ENCODE measurements at places on chromosomes 4 and X. TPM values are rescaled to one million over a fixed set of nuclear protein-coding genes. Genes with fewer than 3 reads are reported as not detected.

Gene HSFX2
- polyA plus RNA-seq: 1.3 TPM

Gene SPP1
- 42.9 TPM for polyA plus RNA-seq

Gene CLNK
- polyA plus RNA-seq: 0.01 TPM

Gene DGAT2L6
- not detected for polyA plus RNA-seq

Gene CENPVL2
- not detected for polyA plus RNA-seq

Gene F8A2
- not detected for polyA plus RNA-seq

Gene DLG3
- polyA plus RNA-seq: 6.1 TPM

Gene FMR1
- polyA plus RNA-seq: 19.1 TPM

Gene PLRG1
- 25.4 TPM for polyA plus RNA-seq

Gene CT47B1
- polyA plus RNA-seq: not detected

Gene FRMD7
- polyA plus RNA-seq: not detected

Gene HTR2C
- polyA plus RNA-seq: not detected

Gene MAMLD1
- polyA plus RNA-seq: 1.4 TPM

Gene TTC29
- not detected for polyA plus RNA-seq

Gene ALAS2
- polyA plus RNA-seq: not detected

Gene RAB40A
- not detected for polyA plus RNA-seq

Gene UGT2B11
- polyA plus RNA-seq: not detected

Gene PAGE2
- not detected for polyA plus RNA-seq

Gene KLHL4
- polyA plus RNA-seq: 1.5 TPM

Gene TMSB15A
- 0.12 TPM for polyA plus RNA-seq

Gene TMEM255A
- polyA plus RNA-seq: 0.04 TPM

Gene FRMPD3
- 0.04 TPM for polyA plus RNA-seq

Gene MAGEB17
- 0.14 TPM for polyA plus RNA-seq

Gene BANK1
- 0.25 TPM for polyA plus RNA-seq

Gene STK32B
- 0.08 TPM for polyA plus RNA-seq

Gene CLDN22
- not detected for polyA plus RNA-seq

Gene ERVMER34-1
- polyA plus RNA-seq: 3.3 TPM

Gene NUP54
- polyA plus RNA-seq: 12.8 TPM

Gene MGARP
- 0.83 TPM for polyA plus RNA-seq

Gene HDAC6
- 30.3 TPM for polyA plus RNA-seq

Gene EXOC1L
- not detected for polyA plus RNA-seq

Gene ZNF718
- polyA plus RNA-seq: 1.1 TPM

Gene KCND1
- 0.29 TPM for polyA plus RNA-seq

Gene FUNDC2
- 445 TPM for polyA plus RNA-seq

Gene HSD17B13
- 0.11 TPM for polyA plus RNA-seq

Gene LRP2BP
- polyA plus RNA-seq: 1.2 TPM

Gene ZNF674
- polyA plus RNA-seq: 1.0 TPM

Gene CT55
- not detected for polyA plus RNA-seq

Gene UGT2B7
- not detected for polyA plus RNA-seq

Gene FATE1
- 0.53 TPM for polyA plus RNA-seq

Gene KLF3
- 16.0 TPM for polyA plus RNA-seq

Gene PROM1
- polyA plus RNA-seq: 1.5 TPM

Gene BGN
- polyA plus RNA-seq: 86.3 TPM

Data from heart left ventricle (tissue), 16 donors.